ENCODE measurements at places on chromosomes 3 and 15.

DNA sequence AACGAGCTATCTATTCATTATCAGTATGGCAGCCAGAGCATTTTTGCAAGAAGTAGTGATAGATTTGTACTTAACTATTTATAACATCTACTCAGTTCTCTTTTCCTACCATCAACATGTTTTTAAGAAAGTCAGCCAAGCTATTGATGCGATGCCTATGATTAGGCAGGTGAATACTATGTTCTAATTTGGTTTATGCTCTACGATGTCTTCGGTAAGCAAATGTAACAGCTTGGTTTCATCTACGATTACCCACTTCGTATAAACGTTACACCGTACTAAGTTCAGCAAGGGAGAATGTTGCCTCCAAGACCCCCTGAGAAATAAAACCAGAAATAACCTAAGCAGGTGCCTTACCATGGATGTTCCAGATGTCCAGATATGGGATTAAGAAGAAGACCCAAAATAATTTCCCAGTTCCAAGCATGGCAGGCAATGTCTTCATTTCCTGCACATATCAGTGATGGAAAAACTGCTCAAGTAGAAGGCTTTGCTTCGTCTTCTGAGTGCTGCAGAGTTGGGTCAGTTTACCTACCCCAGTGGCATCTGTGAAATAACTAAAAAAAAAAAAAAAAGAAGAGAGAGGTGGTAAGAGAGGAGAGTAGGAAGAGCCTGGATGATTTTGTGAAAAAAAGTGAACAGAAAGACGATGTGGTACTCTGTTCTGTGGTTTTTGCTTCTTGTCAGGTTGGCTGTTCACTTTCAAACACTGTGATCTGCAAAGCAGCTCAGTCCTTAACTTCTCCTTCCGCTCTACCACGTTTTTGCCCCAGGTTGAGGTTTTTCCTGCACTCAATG, at the start of gene BTLA:
BTLA (minus strand) TSS at position 559 of the 798 bp plus-strand sequence; CDS start at position 445, 114 bp downstream.
- peak within 1 kb of the TSS; percentile 96 for H3K4me3 ChIP-seq

GRCh38 chr15:50774450-50774849, 8.9 kb upstream of the SPPL2A start:
- no peak overlapping the region for H3K27ac ChIP-seq
- peaks cover 3% of the 10 kb centered on the region for H3K4me1 ChIP-seq
- no peaks in the 10 kb centered on the region for H3K27me3 ChIP-seq
- no peak overlapping the region for H3K4me3 ChIP-seq
- no peaks in the 10 kb centered on the region for H3K36me3 ChIP-seq

DNA sequence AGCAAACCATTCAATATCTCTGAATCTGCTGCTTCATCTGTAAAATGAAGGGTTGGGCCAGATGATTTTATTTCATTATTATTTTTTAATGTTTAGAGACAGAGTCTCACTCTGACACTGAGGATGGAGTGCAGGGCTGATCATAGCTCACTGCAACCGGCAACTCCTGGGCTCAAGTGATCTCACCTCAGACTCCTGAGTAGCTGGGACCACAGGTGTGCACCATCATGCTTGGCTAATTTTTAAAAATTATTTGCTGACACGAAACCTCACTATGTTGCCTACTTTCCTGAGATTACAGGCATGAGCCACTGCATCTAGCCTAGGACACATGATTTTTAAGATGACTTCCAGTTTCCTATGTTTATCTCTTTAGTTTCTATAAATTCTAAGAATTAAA, 105.8 kb downstream of the P3H2 start:
- peaks cover 12% of the 10 kb centered on the region for H3K27me3 ChIP-seq
- no peak overlapping the region for H3K4me3 ChIP-seq
- no peaks in the 10 kb centered on the region for H3K4me1 ChIP-seq
- no peak overlapping the region for H3K27ac ChIP-seq
- DNase-seq, result no peak

- H3K27ac ChIP-seq, result peak overlapping the region; percentile 49
- H3K4me3 ChIP-seq, result peak overlapping the region; percentile 74
- H3K27me3 ChIP-seq, result no peaks in the 10 kb centered on the region
- peak; percentile 70 for DNase-seq
Measured at GRCh38 chr3:53046171-53047170, 598 bp upstream of the SFMBT1 start.

DNA sequence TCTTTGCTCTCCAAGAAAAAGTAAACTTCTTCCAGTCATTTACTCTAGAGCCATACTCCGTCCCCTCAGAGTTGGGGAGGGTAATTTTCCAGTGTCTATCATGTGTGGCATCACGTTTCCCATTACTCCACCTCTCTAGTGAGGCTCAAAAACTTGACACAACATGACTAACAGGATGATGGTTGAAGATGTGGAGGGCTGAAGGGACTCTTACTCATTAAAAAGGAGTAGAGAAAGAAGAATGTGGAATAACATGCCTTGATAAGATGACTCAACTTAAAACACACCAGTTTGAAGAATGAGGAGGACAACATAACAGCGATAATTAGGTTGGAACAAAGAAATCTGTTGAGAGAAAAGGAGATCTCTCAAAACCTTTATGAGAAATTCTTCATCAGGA, 894.3 kb downstream of the OTOL1 start:
- H3K4me1 ChIP-seq, result no peaks in the 10 kb centered on the region
- no peaks in the 10 kb centered on the region for H3K27me3 ChIP-seq
- H3K36me3 ChIP-seq, result no peaks in the 10 kb centered on the region
- no peak for DNase-seq
- H3K27ac ChIP-seq, result no peak overlapping the region

GRCh38 chr3:95387242-95388021, 1324.6 kb downstream of the NSUN3 start:
- no peak overlapping the region for H3K4me3 ChIP-seq
- H3K36me3 ChIP-seq, result no peaks in the 10 kb centered on the region
- no peaks in the 10 kb centered on the region for H3K27me3 ChIP-seq
- no peak overlapping the region for H3K27ac ChIP-seq
- DNase-seq, result no peak

- H3K27me3 ChIP-seq, result peaks cover 5% of the 10 kb centered on the region
- DNase-seq, result no peak
- H3K27ac ChIP-seq, result no peak overlapping the region
- H3K36me3 ChIP-seq, result no peaks in the 10 kb centered on the region
Measured at GRCh38 chr3:66092175-66092995, 53.7 kb upstream of the MAGI1 start.

DNA sequence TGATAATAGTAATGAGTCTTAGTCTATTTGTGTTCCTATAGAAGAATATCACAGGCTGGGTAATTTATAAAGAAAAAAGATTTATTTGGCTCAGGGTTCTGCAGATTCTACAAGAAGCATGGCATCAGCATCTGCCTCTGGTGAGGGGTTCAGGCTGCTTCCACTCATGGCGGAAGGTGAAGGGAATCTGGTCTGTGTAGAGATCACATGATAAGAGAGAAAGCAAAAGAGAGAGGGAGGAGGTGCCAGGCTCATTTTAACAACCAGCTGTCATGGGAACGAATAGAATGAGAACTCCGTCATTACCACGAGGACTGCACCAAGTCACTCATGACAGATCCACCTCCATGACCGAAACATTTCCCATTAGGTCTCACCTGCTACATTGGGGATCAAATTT, 664.0 kb upstream of the SGO1 start:
- H3K27me3 ChIP-seq, result no peaks in the 10 kb centered on the region
- no peaks in the 10 kb centered on the region for H3K4me1 ChIP-seq
- no peak overlapping the region for H3K27ac ChIP-seq
- no peak overlapping the region for H3K4me3 ChIP-seq
- no peaks in the 10 kb centered on the region for H3K36me3 ChIP-seq

GRCh38 chr3:110318108-110318507, 753.5 kb upstream of the NECTIN3 start:
- H3K4me3 ChIP-seq, result no peak overlapping the region
- no peak overlapping the region for H3K27ac ChIP-seq
- DNase-seq, result no peak
- H3K4me1 ChIP-seq, result peaks cover 1% of the 10 kb centered on the region
- no peaks in the 10 kb centered on the region for H3K36me3 ChIP-seq

DNA sequence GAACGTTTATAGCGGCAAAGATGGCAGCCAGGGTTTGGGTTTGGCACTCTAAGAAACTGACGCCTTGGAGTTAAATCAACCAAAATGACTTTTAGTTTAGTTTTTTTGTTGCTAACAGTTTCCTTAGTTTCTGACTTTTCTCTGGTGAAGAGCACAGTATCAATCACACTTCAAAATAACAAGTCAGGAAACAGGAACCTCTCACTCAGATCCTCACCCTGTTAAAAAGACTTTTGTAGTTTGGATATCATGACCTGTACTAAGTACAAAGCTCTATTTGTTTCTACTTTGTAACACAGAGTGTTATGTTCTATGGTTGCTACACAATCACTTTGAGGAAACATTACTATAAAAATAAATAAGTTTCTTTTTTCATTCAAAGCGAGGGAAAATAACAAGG, 51.1 kb downstream of the ATP10A start:
- H3K27ac ChIP-seq, result peak overlapping the region; percentile 74
- peaks cover 9% of the 10 kb centered on the region for H3K36me3 ChIP-seq

- no peak for DNase-seq
- peaks cover 2% of the 10 kb centered on the region for H3K4me1 ChIP-seq
- H3K27me3 ChIP-seq, result peaks cover 14% of the 10 kb centered on the region
- no peak overlapping the region for H3K27ac ChIP-seq
- H3K36me3 ChIP-seq, result no peaks in the 10 kb centered on the region
Measured at GRCh38 chr15:65060641-65061397, 7.0 kb downstream of the RASL12 start.

DNA sequence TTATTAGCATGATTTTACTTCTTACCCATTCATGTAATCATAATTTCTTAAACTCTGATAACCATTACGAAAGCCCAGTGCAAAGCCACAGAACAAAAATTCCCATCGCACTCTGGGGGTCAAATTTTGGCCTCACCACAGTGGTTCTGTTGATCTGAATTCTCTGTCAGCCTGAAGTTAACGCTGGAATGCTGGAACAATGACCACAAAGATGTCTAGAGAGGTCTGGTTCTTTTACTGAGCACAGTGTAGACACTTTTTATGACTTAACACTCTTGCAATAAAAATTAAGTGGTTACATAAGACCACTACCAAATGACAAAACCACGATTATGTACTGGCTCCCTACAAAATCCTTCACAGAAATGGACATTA, 94.7 kb downstream of the PDZRN3 start:
- H3K36me3 ChIP-seq, result no peaks in the 10 kb centered on the region

DNA sequence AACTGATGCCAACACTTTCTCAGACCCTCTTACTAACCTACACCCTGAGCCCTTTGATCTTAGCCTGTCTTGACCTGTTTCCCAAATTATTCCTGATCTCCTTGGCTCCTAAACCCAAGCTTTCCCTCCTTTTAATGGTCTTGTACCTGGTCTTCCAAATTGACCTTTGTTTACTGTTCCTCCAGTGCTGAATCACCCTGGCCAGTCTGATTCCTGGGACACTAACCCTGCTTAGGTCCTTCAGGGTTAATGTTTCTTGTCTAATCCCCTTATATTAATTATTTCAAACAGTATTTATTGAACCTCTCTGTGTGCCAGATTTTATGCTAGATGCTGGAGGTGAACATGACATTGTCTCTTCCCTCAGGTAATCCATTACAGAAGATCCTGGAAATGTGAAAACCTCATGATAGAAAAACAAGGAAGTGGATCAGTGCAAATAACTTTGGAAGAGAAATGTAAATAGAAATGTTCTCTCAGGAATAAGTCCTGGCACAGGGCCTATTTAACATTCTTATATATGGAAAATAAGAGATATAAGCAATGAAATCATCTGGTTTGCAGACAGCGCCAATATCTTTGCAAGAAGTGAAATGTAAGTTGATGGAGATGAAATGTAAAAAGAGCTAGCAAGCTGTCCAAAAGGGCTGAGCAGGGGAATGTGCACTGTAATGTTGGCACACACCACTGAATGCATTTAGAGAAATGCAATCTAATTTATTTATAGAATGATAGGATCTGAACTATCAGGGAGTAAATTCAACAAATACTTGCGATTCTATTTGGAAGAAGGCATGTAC, 20.7 kb downstream of the HGD start:
- no peak overlapping the region for H3K4me3 ChIP-seq
- H3K36me3 ChIP-seq, result no peaks in the 10 kb centered on the region
- no peaks in the 10 kb centered on the region for H3K4me1 ChIP-seq
- DNase-seq, result no peak

GRCh38 chr3:62592408-62592807, 219.1 kb upstream of the FEZF2 start:
- H3K4me3 ChIP-seq, result no peak overlapping the region
- DNase-seq, result no peak
- H3K4me1 ChIP-seq, result no peaks in the 10 kb centered on the region
- no peak overlapping the region for H3K27ac ChIP-seq
- no peaks in the 10 kb centered on the region for H3K27me3 ChIP-seq
- H3K36me3 ChIP-seq, result no peaks in the 10 kb centered on the region

DNA sequence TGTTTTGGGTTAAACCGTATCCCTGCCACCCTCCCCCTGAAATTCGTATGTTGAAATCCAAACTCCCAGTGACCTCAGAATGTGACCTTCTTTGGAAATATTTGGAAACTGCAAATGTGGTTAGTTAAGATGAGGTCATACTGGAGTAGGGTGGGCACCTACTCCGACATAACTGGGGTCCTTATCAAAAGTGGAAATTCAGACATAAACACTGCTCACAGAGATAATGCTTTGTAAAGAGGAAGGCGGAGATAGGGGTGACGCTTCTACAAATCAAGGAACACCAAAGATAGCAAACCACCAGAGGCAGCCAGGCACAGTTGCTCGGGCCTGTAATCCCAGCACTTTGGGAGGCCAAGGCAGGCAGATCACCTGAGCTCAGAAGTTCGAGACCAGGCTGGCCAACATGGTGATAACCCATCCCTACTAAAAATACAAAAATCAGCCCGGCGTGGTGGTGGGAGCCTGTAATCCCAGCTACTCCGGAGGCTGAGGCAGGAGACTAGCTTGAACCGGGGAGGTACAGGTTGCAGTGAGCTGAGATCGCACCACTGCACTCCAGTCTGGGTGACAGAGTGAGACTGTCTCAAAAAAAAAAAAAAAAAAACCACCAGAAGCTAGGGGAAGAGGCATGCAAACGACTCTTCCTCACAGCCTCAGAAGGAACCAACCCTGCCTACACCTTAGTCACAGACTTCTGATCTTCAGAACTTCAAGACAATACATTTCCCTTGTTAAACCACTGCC, 51.1 kb upstream of the CHD2 start:
- no peak for DNase-seq
- H3K4me3 ChIP-seq, result peak overlapping the region; percentile 4
- H3K4me1 ChIP-seq, result peaks cover 63% of the 10 kb centered on the region

- no peak overlapping the region for H3K4me3 ChIP-seq
- no peaks in the 10 kb centered on the region for H3K36me3 ChIP-seq
- H3K27ac ChIP-seq, result no peak overlapping the region
- no peaks in the 10 kb centered on the region for H3K27me3 ChIP-seq
- peaks cover 1% of the 10 kb centered on the region for H3K4me1 ChIP-seq
- DNase-seq, result no peak
Measured at GRCh38 chr3:143242691-143243090, 123.1 kb downstream of the CHST2 start.

- H3K36me3 ChIP-seq, result peaks cover 13% of the 10 kb centered on the region
- H3K27ac ChIP-seq, result peak overlapping the region; percentile 73
- DNase-seq, result no peak
- H3K4me3 ChIP-seq, result no peak overlapping the region
Measured at GRCh38 chr3:50249457-50249856, 13.5 kb downstream of the GNAI2 start.

Measured in activated naive CD8-positive, alpha-beta T cell treated with anti-CD3 and anti-CD28 coated beads, Interleukin-2, amount 50 U/mL, for 24 hours (primary cell).